ENCODE measurements at places on chromosomes 5 and 9. TPM values are rescaled to one million over a fixed set of nuclear protein-coding genes. Genes with fewer than 3 reads are reported as not detected.

KLHL9 gene
- 33.4 TPM for total RNA-seq

KIF24 gene
- 2.5 TPM for total RNA-seq

CCNJL gene
- total RNA-seq = 3.2 TPM

GRCh38 chr9:110918316-110919049, 119.8 kb downstream of the LPAR1 start:
- DNase-seq = no peak

GRCh38 chr5:56479696-56480077, 246.6 kb upstream of the ANKRD55 start:
- DNase-seq = no peak

GRCh38 chr9:92236915-92237314, 56.6 kb downstream of the IARS1 start:
- no peak for DNase-seq

DNA sequence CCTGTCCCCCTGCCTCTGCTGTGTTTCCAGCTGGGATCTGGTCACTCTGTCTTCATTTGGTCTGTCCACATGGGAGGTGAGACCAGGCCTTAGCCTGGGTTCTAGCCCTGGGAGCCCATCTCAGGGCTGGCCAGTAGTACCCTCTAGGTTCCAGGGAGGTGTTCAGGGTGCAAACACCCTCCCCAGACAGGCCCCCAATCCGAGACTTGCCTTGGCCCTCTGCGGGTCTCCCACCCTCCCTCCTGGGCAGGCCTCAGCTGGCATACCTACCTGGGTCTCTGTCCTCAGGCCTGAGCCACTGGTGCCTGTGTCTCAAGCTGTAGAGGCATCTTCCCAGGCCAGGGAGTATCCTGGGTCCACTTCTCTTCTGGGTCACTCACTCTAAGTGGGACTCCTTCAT, 925 bp upstream of the SAPCD2 start:
- DNase-seq = no peak

DNA sequence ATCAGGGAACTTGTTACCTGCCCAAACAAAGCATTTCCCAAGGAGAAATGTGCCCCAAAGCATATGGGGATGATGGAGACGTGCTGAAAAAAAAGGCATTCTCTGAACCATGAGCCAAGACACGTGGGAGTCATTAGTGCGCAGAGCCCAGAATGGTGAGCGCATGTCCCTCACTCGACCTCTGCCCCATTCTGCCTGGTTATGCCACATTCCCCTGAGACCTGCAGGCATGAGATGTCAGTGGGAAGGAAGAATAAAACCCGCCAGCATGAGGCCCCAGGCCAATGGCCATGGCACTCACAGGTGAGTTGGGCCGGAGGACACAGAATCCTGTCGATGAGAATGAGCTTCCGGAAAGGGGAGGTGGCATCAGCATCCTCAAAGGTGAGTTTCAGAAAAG, 228.9 kb downstream of the CDK5RAP2 start:
- no peak for DNase-seq
